ENCODE measurements at places on chromosomes 3 and 15.
A peak's percentile ranks its signal among the peaks of the same experiment; 100 is the strongest.

DNA sequence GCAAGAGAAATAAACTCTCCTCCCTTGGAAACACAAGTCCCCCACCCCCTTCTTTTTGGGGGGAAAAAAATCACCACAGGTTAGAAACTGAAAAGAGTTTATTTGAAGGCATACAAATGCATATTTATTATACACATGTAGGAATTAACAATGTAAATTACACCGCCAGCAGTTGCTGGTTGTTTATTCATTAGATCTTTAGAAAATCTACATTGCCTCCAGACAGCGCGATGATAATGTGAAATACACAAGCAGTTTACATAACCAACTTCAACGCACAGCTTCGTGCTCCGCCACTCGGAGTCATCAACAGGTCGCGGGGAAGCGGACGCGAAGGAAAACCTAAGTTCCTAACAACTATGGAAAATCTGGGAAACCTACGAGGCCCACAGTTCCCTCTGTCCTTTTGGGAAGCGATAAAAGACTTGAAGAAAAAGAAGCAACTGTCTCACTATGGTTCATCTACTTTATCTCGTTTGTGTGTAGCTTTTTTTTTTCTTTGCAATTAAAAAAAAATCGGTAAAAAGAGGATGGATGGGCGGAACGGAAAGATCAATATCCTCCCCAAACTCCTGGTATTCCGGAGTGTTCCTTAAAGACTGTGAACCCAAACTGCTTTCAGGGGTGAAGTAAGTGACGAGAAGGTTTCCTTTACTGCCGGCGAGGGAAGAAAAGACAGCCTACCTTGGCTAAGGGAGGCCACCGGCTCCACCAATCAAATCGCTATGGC, 8.4 kb upstream of the FOXB1 start:
- DNase-seq = no peak

- DNase-seq = no peak
Measured at GRCh38 chr3:139561255-139561817, 21.8 kb upstream of the RBP1 start.

DNA sequence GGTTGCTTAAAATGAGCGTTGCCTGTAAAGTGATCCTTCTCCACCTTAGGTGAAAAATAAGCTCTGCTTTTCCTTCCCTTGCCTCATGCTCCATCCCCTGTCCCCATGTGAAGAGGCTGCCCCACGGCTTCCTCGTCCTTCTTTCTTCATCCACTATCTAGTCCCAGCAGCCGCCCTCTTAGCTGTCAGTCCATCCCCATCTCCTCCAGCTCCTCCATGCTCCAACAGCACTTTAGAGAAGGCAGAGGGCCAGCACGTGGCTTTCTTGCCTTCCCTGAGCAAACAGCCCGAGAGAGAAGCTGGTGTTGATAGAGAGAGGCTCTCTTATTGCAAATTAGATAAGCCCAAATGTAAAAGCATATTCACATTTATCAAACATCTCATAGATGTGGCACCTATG, 9.0 kb upstream of the TMEM41A start:
- no peak for DNase-seq

- no peak for DNase-seq
Measured at GRCh38 chr3:186090901-186091300, 18.0 kb downstream of the ETV5 start.

GRCh38 chr15:92012368-92012629, 158.8 kb downstream of the SLCO3A1 start:
- peak; percentile 40 for DNase-seq

- DNase-seq = no peak
Measured at GRCh38 chr15:52421029-52421428, 107.7 kb downstream of the MYO5A start.

GRCh38 chr15:59531066-59531675, 80.4 kb upstream of the GCNT3 start:
- DNase-seq = no peak

DNA sequence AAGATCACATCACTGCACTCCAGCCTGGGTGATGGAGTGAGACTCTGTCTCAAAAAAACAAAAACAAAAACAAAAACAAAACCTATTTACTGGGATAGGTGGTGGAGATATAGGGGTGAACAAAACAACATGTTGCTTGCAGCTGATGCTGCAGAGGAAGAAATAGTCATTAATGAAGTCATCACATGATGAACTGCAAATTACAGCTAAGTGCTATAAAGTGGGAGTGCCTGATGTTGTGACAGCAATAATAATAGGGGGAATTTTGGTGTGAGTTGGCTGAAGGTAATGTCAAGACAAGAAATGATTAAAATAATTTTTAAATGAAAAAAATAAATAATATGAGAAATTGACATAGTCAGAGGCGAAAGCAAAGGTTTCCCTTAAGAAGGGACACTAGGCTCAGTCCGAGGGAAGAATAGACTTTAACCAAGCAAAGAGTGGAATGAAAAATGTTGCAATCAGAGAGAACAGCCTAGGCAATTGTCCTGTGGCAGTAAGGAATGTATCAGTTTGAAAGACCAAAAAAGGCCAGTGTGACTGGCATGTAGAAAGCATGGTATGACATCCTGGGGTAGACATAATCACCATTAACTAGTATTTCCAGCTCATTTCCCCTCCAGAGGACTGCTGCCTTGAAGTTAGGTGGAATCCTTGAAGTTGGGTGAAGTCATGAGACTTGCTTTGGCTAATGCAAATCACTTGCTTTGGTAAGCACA, 14.7 kb upstream of the PIK3CB start:
- DNase-seq = no peak

DNA sequence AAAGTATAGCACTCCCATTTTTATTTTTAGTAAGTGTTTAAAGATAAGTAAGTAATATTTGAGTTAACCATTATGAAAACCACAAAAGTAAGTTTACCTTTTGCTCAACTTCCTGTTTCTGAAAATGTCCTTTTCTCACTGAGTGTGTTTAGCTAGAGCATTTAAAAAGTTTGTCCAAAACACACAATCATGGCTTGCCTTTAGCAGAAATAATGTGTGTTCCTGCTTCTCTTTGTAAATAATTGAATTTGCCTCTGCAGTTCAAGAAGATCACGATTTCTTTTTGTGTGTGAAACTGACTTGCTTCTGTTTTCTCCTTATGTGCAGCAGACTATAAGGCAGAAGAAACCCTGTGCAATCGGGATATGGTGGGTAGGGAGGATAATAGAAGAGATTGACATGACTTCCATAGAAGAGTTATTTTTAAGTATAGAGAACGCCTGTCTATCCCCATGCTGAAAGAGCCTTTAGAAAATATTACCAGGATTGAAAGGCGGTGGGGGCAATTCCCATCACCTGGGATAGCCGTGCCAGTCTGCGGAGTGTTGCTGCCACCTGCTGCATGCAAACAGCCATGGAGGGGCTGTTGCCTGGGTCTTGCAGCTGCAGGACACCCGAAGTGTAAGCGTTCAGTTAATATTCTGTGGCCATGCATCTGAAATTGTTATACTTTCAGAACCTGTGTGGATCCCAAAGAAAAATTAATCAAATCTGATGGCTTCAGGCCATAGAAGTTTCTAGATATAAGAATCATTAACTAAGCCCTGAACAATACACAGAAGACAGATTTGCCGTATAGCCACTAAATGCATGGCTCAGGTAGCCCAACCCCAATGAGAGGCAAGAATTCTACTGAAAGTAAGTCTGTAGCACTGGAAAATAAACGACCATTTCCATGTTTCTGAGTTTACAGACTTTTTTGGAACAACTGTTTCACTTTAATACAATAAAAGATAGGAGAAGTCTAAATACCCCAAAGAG, 2.4 kb upstream of the CD96 start:
- DNase-seq = peak; percentile 57

DNA sequence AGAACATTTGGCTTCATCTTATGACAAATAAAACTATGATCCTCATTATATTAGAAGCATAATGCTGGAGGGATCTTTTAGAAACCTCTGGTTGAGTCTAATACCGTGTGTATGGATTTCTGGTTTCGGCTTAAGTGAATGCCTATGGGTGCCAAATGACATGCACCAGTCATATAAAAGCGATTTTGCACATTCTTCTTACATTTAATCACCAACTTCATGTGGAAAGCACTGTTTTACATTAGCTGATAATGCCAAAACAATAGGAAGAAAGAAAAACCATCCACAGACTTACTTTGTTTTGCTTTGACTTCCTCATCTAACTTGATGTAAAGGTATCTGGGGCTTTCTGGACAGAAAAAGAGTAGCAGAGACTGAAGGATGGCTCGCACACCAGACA, 20.9 kb downstream of the SLC2A2 start:
- no peak for DNase-seq

GRCh38 chr3:138803006-138803653, 31.6 kb downstream of the PIK3CB start:
- no peak for DNase-seq

DNA sequence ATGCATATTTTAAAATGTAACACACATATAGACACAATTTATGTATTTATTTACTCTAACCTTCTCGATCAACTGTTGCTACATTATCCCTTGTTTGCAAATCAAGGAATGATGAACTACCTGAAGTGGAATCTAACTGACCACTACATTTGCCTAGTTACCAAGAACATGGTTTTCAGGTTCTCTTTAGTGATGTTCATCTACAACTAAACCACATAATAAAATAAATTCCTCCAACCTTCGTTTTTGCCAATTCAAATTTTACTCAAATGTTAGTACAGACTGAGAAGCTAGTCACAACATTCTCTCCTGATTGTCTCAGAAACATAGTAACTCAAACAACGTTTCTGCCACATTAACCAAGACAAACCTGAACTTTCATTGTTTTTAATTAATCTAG, 521.9 kb downstream of the FOXP1 start:
- no peak for DNase-seq

GRCh38 chr3:40382617-40382979, 4.4 kb upstream of the ENTPD3 start:
- no peak for DNase-seq

- no peak for DNase-seq
Measured at GRCh38 chr3:129047553-129047839, 13.1 kb upstream of the GP9 start.

DNA sequence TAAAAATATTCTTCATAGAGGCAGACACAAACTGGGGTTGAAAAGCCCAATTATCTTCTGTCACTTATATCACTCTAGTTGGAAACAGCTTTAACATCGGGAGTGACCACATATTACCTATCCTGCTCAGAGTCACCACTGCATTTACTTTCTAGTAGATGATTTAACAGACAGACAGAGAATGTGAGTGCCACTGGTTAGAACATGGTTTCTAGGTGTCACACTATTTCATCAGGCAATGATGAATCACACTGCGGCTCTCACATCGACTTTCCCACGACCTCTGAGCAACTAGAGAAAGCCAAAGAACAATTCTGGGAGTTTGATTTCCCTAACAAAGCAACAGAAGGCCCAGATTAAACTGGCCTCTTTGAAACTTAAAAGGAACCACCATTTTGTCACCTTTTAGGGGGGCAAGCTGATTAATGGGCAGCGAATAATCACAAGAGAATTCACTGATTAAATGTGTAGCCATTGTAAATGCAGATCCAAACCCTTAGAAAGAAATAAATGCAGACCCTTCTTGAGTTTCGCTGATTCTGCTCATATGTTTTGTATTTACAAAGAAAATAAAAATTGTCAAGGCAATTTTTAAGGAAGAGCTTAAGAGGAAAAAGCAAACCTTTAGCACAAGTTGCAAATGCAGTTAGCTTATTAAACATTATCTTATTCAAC, 112.6 kb upstream of the KBTBD8 start:
- DNase-seq = no peak

- DNase-seq = no peak
Measured at GRCh38 chr3:24662449-24663345, 168.0 kb upstream of the THRB start.

DNA sequence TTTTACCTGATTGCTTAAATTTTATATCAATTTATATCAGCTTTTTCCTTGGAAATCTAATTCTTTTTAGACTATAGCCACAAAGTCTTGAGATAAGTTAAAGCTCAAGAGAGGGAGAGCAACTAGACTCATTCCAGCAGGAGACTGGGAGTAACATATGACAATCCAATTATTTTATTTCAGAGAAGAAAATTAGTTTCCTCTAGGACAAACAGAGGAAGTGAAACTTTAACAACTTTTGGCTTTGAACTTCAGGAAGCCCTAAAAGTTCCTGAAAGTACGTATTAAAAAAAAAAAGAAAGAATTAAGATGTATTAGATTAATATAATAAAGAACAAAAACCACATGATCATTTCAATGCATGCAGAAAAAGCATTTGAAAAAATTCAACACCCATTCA, 13.9 kb upstream of the UBE2E2 start:
- no peak for DNase-seq

GRCh38 chr15:90860942-90861675, 7.3 kb upstream of the FURIN start:
- DNase-seq = no peak

GRCh38 chr15:75790631-75791336, 52.5 kb upstream of the UBE2Q2 start:
- no peak for DNase-seq

- DNase-seq = no peak
Measured at GRCh38 chr15:96323319-96324145, 7.0 kb upstream of the NR2F2 start.

DNA sequence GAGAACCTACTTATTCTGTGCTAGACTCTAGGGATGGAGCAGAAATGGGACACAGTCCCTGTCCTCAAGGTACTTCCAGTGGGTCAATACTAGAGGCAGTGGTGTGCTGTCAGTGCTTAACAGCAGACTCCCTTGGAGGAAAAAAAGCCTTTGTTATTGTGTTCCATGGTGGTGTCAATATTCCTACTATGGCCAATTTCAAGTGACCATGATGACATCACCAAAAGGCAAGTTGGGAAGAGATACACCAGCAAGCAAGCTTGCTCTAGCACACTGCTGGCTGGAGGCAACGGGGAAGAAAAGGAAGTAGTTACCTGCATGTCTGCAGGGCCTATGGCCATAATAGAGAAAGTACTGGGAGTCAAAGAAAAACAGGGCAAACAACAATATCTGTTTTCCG, 89.6 kb upstream of the ETV5 start:
- DNase-seq = no peak

- no peak for DNase-seq
Measured at GRCh38 chr15:89926158-89926557, 13.4 kb upstream of the ARPIN start.

GRCh38 chr3:26752466-26752865, 129.9 kb downstream of the LRRC3B start:
- no peak for DNase-seq

GRCh38 chr3:190099099-190099498, 21.6 kb downstream of the P3H2 start:
- no peak for DNase-seq

DNA sequence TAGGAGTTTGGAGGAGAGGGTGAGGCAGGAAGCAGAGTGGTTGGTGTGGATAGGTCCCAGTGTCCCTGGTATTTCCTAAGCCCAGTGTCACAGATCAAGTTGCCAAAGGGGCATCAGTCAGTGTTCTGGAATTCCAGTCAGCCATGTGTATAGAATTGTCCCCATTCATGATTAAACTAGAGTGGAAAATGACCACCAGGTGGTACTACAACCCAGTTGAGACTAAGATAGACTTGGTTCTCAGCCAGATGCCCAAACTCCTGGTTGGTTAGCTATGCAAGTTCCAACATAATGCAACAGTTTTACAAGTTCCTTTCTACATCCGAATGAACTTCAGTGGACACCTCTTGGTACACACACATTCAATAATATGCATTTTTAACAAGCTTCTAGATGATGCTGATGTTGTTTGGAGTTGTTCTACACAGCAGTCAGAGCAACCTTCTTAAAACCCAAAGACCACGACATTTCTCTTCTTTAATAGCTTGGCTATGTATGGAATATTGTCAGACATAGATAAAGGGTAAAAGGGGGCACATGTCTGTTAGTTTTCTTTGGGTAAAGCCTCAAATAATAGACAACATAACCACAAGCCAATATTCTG, 8.4 kb upstream of the ATR start:
- DNase-seq = no peak

GRCh38 chr3:65880350-65880749, 158.4 kb downstream of the MAGI1 start:
- no peak for DNase-seq

- no peak for DNase-seq
Measured at GRCh38 chr3:117798221-117798620, 1088.6 kb downstream of the TUSC7 start.

Data from stimulated activated CD4-positive, alpha-beta T cell treated with anti-CD3 and anti-CD28 coated beads, Interleukin-1b, Interleukin-23, amount 100 ng/mL, for 48 hours (primary cell).